Cardiac muscle cell (in vitro differentiated cells and primary cell): ENCODE measurements at places on chromosomes 6 and 20. TPM values are rescaled to one million over a fixed set of nuclear protein-coding genes. Genes with fewer than 3 reads are reported as not detected.

The HTR1B gene
- 0.97 and 2.8 TPM in 2 replicates for polyA plus RNA-seq

The C6orf89 gene
- 28.2 and 28.6 TPM in 2 replicates for polyA plus RNA-seq

The NKX2-2 gene
- not detected in 2 replicates for polyA plus RNA-seq

The RAD21L1 gene
- 0.16 and 1.2 TPM in 2 replicates for polyA plus RNA-seq

The PPP1R16B gene
- 0.10 TPM in 1 of 2 replicates, not detected in the other for polyA plus RNA-seq

The NKAIN4 gene
- 0.44 TPM in 1 of 2 replicates, not detected in the other for polyA plus RNA-seq

The RHAG gene
- polyA plus RNA-seq = not detected in 2 replicates

The SLC17A1 gene
- not detected in 2 replicates for polyA plus RNA-seq

The GRIK2 gene
- polyA plus RNA-seq = 0.45 and 0.54 TPM in 2 replicates

The PRDM1 gene
- polyA plus RNA-seq = 0.67 and 2.9 TPM in 2 replicates

The UNC5CL gene
- 3.3 and 5.3 TPM in 2 replicates for polyA plus RNA-seq

The DCDC2 gene
- polyA plus RNA-seq = 0.64 TPM in 1 of 2 replicates, not detected in the other

The LRP11 gene
- 10.8 and 17.7 TPM in 2 replicates for polyA plus RNA-seq

The SLC25A27 gene
- 20.0 and 31.8 TPM in 2 replicates for polyA plus RNA-seq

The OR2W1 gene
- polyA plus RNA-seq = not detected in 2 replicates

The C6orf132 gene
- 0.49 and 0.56 TPM in 2 replicates for polyA plus RNA-seq

The RANBP9 gene
- polyA plus RNA-seq = 42.4 and 55.4 TPM in 2 replicates

The FRK gene
- 0.45 and 1.0 TPM in 2 replicates for polyA plus RNA-seq

The ANKRD66 gene
- not detected in 2 replicates for polyA plus RNA-seq

The GDAP1L1 gene
- 0.86 and 5.5 TPM in 2 replicates for polyA plus RNA-seq

The XKR7 gene
- polyA plus RNA-seq = 0.02 TPM in 1 of 2 replicates, not detected in the other

The BEND6 gene
- polyA plus RNA-seq = 0.65 and 0.84 TPM in 2 replicates

The FRMD1 gene
- not detected in 2 replicates for polyA plus RNA-seq

The PRDM13 gene
- not detected in 2 replicates for polyA plus RNA-seq

The SUMO4 gene
- 0.72 and 1.4 TPM in 2 replicates for polyA plus RNA-seq

The ISM1 gene
- 0.59 TPM in 1 of 2 replicates, not detected in the other for polyA plus RNA-seq

The TUBB1 gene
- 0.06 TPM in 1 of 2 replicates, not detected in the other for polyA plus RNA-seq

The PAK5 gene
- 0.72 TPM in 1 of 2 replicates, not detected in the other for polyA plus RNA-seq

The HAO1 gene
- polyA plus RNA-seq = not detected in 2 replicates

The CTCFL gene
- polyA plus RNA-seq = 0.09 TPM in 1 of 2 replicates, not detected in the other

The PRSS35 gene
- 99.3 and 133 TPM in 2 replicates for polyA plus RNA-seq
